HS-5 (cell line): ENCODE measurements at places on chromosomes 2 and 18.

GRCh38 chr2:128603411-128603924, 284.8 kb upstream of the HS6ST1 start:
- DNase-seq: no peak

GRCh38 chr2:198042189-198042588, 237.8 kb downstream of the PLCL1 start:
- DNase-seq: no peak

- DNase-seq: peak; percentile 25
These were observed 8.4 kb upstream of the MGAT5 start for GRCh38 chr2:134245340-134245984.

GRCh38 chr2:231360881-231361371, 34.6 kb upstream of the B3GNT7 start:
- DNase-seq: no peak

GRCh38 chr2:114007436-114007835, 117.5 kb downstream of the ACTR3 start:
- no peak for DNase-seq

GRCh38 chr18:46297124-46297523, 192.9 kb downstream of the HAUS1 start:
- no peak for DNase-seq

- no peak for DNase-seq
These were observed 854.5 kb upstream of the CRIM1 start for GRCh38 chr2:35501076-35501475.

DNA sequence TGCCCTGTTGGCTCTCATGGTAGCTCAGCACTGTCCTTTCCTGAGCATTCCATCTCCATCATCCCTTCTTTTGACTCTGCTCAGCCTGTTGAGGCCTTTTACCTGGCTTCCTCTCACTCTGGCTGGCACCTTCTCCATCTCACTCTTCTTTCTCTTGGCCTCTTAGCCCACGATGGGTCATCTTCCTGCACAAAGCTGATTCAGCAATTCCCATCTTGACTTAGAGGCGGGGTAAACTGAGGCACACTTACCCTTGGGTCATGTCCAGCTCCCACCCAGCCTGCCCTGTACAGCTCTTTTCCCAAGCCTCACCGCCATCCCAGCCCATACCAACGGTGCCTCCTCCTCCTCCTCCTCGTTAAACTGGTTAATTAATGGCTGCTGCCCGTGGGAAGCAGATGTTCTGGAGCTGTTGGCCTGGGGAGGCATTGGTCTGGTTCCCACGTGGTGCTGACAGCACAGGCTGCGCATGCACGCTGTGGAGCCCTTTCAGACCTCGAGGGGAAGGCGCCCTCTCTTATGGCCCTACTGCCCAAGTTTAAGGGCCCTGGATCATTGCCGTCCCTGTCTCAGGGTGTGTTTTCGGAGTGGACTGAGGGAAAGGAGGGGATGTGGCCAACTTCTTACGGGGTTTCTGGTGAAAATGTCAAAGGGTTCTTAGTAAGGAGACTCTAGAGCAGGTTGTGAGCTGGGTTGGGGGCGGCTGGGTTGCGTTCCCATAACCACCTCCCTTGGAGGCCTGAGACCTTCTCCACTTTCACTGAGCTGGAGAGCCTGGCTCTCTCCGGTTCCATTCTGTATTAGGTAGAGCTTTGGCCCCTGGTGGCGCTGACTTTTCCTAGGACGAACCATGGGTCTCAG, 10.9 kb downstream of the WNT10A start:
- no peak for DNase-seq

GRCh38 chr2:98926601-98927000, 9.4 kb downstream of the CRACDL start:
- DNase-seq: no peak

- no peak for DNase-seq
These were observed 65.8 kb downstream of the TNS1 start for GRCh38 chr2:217936952-217937351.

- DNase-seq: no peak
These were observed 139.3 kb downstream of the MYCN start for GRCh38 chr2:16079637-16080036.

GRCh38 chr2:229348128-229348527, 77.0 kb upstream of the PID1 start:
- no peak for DNase-seq

DNA sequence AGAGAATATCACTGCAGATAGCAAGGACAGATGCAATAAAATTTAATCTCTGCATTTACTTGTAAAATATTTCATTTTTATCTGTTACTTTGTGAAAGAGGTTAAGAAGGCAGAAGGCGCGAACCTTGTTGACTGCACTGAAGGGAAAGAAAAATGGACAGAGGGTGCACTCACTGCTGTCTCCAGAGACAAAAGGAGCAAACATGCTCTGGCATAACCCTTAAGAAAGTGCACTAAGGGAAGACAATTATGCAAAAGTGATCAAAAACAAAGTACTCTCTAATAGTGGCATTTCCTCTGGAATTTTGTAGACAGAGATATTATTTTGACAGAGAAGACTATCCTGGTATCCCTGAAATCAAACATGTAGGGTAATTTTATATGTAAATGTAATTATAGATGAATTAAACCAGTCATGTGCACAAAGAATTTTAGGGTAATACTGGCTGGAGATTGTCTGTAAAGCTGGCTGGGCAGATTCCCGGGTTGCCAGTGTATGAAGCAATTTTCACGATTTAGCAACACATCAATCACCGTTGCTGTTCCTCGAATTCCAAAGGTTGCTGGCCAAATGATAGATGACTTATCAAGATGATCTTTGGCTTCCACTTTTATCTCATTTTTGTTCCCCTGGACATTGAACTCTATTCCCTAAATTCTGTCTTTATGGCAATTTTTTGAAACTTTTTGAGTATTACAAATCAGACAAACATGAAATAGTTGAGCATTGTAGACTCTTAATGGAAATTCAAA, 1176.9 kb downstream of the SUCLG1 start:
- no peak for DNase-seq

GRCh38 chr18:45121146-45121545, 440.5 kb downstream of the SETBP1 start:
- DNase-seq: no peak

DNA sequence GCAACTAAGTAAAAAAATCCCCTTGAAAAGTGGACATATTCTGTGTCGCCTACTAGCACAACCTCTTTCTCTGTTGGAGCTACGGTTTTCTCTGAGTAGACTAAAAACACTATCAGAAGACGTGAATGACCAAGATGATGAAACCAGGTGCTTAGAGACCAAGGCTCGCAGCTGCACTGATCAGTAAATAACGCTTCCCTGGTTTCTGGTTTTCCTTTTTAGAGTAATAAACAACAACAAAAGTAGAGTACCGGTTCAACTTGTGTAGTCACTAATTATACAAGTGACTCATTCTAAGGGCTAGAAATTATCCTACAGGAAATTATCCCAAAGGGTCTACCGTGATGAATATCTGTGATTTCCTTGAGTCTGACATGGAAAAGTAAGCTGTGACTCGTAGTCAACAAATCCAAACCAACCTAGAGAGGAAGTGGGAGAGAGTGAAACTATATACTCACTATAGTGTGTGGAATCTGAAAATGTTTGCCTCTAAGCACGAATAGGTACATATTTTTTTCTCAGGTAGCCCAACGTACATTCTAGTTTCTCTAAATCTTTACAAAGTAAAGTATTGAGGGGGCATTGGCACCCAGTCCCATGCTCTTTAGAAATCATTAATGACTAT, 17.8 kb downstream of the RASGRP3 start:
- DNase-seq: peak; percentile 45

DNA sequence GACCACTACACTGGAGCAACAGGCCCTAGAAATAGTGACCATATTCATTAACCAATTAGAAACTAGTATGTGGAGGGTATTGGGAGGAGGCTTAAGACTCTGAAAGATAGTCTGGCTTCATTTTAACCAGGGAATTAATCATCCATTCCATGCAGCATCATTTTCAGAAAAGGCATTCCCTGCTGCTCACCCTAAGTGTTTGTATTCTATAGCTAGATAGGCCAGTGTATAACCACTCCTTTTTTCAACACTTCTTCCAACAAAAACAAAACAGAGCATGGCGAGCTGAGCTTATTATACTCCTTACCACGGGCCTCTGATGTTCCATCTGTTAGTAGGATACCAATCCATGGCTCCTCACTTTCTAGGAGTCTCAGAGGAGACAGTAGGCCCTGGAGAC, 112.0 kb upstream of the PKDCC start:
- no peak for DNase-seq

GRCh38 chr18:32049393-32050171, 31.0 kb downstream of the RNF125 start:
- DNase-seq: peak; percentile 10

DNA sequence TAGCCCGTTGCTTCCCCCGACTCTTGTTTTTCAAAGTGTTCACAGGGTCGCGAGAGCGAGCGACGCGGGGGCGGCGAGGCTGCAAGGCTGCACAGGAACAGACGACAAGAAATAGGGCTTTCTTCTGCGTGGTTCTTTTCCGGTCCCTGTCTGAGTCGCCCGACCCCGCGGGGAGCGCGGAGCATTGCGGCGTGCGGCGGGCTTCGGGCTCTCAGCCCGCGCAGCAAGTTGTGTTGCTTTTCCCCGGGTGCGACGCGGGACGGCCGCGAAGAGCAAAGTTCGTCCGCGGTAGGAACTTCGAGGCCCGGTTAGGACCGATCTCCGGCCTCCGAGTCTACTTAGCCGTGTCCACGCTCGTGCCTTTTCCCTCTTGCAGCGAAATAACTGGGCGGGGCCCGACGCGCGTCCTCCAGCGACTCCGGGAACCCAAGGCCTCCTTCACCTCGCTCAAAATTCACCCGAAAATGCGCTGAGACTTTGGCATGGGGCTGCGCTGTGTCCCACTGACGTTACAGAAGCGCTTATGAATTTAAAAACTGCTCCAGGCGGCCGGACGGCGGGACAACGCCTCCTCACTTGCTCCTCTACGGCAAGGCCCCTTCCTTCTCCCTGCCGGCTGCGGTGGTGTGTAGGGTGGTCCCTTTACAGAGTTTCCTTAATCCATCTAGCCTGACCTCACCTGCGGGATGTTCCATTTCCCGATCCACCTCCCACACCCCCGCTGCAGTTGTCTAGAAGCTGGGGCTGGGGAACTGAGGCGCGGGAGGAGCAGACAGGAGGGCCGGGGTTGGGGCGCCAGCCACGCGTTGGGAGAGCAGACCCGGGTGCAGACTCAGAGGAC, 1.5 kb upstream of the BCL2L11 start:
- DNase-seq: no peak

- DNase-seq: peak; percentile 94
These were observed 360.1 kb downstream of the LPIN1 start for GRCh38 chr2:12106440-12107080.

DNA sequence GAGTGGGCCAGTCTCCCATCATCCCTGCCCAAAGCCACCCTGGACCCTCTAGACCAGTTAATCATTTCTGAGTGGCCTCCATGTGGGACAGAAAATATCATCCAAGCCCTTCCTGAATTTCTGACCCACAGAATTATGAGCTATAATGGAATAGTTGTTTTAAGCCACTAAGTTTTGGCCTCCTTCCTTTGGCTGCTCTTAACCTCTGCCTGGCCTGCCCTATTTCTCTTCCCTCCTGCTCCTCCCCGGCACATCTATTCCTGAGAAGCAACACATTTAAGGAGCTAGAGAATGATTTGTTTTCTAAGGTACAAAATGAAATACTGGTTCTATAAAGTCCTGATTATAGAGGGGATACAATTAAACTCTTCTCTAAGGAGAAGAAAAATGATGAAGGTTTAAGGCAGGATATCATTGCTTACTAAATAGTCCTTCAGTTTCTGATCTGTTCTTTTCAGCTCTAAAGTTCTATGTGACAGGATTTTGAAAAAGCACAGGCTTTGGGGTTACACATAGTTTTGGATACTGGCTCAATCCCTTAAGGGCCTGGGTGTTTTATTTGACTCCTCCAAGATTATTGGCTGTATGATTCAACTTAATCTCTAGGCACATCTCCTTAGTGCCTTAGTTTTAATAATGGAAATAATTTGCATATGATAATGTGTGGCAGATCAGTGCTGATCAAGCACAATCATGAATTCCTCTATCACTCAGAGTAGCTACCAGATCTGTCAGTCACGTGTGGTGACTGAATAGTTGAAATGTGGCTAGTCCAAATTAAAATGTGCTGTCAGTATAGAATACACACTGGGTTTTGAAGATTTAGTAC, 240.3 kb downstream of the VAPA start:
- DNase-seq: no peak

DNA sequence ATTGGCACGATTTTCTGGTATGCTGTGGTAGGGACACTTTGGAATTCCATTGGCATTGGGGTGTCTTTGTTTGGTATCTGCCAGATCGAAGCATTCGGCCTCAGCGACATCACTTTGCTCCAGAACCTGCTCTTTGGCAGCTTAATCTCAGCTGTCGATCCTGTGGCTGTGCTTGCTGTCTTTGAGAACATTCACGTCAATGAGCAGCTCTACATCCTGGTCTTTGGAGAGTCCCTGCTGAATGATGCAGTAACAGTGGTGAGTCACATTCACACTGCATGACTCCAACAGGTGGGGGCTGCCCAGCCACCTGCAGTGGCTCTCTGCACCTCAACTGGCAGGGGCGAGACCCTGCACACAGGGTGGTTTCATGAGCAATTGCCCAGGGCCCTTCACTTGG, 38.4 kb downstream of the SLC9A2 start:
- DNase-seq: no peak

DNA sequence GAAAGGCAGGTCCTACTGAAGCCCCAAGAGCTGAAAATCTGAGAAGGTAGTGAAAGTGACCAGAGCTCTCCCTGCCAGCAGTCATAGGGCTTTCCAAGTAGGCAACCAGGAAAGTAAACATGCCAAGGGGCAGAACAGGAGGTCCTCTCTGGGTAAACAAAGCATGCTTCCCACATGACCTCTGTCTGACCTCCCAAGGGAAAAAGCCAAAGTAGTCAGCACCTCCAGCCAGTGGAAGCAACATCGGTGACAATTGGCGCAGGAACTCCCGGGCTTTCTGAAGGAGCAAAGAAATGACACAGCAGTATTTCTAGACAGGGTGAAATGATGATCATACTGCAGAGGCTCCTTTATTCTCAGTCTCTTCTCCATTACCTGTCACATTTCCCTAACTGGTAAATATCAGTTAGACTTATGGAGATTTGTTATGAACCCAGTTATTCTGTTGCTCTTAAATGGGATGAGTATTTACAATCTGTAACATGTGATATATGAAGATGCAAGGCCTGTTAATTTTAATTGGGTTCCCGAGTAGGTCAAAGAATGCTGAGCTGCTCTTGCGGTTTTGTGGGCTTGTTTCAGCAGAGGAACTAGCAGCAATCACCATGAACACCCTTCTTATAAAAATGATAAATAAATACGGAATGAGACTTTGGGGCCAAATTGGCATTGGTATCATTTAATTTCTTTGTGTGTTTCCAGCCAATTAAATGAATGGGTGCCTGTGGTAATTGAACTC, 321.0 kb downstream of the RND3 start:
- no peak for DNase-seq

DNA sequence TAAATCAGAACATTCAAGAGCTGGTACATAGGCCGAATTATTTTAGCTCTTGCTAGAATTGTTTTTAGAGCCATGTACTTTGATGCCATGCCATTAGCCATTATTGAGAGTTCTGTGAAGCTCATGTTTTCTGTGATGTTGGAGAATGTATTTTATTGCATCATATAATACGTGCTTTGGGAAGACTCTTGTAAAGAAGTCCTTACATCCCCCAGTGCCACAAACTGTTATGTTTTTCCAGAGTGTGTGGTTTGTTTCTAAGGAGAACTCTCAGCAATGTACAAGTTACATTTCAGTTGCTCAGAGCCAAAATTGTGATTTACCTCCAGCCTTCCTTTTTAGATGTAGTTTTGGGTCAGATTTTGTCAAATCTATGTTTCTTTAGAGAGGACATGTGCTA, 148.6 kb downstream of the HAUS1 start:
- no peak for DNase-seq
